ENCODE measurements at places on chromosomes 11 and 22.

- DNase-seq = no peak
Measured at GRCh38 chr11:44010789-44011251, 37.0 kb upstream of the ACCSL start.

DNA sequence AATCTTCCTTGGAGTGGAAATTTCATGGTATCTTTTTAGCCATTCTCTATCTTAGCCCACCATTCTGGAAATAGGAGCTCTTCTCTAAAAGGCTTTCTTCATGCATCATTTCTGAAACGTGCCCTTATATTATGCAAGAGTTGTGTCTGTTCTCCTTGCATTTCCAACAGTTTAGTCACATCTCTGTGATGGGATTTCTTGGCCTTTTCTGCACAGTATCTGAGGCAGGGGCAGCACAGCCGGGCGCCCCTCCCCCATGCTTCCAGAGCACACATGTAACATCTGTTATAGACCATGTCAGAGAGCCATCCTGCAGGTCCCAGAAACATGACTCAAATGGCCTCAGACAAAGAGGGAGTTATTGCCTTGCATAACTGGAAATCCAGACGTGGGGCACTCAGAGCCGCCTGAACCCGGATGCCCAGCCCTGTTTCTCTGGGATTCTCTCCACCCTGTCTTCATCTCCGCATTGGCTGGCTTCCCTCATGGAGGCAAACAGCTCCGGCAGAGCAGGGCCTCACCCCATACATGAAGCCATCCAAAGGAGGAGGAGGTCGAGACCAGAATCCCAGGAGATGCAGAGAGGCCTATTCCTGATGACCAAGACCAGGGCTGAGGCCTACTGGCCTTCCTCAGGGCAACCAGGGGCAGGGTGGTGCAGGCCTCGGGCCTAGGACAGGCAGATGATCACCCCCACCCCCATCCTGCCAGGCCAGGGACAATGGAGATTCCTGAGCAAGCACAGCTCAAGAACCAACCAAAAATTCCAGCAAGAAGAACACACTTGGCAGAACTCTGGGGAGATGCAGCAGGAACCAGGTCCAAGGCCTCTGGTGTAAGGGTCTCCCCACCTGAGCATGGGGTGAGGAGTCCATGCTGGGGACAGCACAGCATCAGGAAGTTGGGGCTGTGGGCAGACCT lies 61.3 kb downstream of the IGLL5 start:
- DNase-seq = no peak

GRCh38 chr11:130095326-130095725 lies 25.6 kb downstream of the APLP2 start:
- DNase-seq = no peak

- no peak for DNase-seq
Measured at GRCh38 chr11:66315921-66316811, 678 bp downstream of the CD248 start.

- DNase-seq = no peak
Measured at GRCh38 chr11:57402188-57403002, 11.9 kb upstream of the PRG2 start.

DNA sequence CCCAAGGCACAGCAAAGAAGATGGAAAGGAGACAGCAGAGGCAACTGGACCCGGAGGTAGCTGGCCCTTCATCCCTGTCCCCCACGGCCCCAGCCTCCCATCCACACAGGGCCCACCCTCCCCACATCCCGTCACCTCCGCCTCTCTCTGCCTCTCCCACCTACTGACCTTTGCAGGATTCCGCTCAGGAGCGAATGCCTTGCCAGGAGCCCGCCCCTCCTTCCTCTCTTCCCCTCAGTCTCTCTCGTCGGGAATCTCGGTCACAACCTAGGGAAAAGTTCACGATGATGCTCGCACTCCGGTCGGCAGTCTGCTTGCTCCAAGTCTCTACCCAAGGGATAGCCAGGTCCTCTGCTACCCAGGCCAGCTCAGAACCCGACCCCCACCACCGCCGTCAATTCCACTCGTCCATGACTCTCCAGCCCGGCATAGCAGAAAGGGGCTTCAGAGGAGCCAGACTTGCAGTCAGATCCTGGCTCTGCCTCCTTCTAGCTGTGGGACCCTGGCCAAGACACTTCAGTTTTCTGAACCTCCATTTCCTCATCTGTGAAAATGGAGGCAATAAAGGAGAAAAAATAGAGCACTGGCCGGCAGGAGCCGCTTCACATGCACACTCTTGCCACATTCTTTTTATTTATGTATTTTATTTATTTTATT lies 10.2 kb downstream of the AHNAK start:
- DNase-seq = no peak

GRCh38 chr11:31863170-31863832 lies 52.2 kb upstream of the PAX6 start:
- no peak for DNase-seq

- DNase-seq = no peak
Measured at GRCh38 chr11:72012897-72013721, 14.4 kb downstream of the IL18BP start.

GRCh38 chr11:86799680-86800075 lies 664 bp upstream of the PRSS23 start:
- DNase-seq = no peak

DNA sequence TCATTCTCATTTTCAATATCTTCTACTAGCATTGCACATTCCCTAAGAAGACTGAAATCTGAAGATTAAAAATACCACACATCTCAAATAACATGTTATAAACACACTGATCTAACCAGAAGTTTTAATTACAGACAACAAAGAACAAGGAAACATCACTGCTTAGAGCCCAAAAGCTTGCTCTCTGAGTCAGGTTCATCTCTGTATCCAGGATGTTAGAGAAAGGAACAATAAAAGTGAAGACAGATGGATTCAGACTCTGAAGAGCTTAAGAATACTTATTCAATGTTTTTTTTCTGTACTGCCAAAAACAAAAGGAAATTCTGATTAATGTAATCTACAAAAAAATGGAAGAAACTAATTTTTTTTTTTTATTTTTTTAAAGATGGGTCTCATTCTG lies 16.5 kb downstream of the RDX start:
- no peak for DNase-seq

DNA sequence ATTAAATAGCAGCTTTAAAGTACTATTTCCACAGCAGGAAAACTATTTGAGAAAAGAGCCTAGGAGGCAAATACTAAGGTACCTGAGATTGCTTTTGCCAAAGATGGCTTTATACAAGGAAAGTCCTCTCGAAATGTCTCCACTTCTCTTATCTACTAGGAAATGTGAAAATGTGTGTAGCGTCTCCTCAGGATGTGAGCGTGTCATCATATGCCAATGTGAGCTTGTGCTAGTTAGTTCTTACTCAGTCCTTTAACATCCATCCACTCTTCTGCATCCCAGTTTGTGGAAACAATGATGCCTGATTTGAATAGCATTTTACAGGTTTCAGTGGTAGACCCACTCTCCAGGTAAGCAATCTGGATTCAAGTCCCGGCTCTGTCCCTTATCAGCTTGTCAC lies 421.0 kb downstream of the DYNC2H1 start:
- DNase-seq = no peak

- no peak for DNase-seq
Measured at GRCh38 chr11:103970701-103971249, 65.7 kb upstream of the DDI1 start.

DNA sequence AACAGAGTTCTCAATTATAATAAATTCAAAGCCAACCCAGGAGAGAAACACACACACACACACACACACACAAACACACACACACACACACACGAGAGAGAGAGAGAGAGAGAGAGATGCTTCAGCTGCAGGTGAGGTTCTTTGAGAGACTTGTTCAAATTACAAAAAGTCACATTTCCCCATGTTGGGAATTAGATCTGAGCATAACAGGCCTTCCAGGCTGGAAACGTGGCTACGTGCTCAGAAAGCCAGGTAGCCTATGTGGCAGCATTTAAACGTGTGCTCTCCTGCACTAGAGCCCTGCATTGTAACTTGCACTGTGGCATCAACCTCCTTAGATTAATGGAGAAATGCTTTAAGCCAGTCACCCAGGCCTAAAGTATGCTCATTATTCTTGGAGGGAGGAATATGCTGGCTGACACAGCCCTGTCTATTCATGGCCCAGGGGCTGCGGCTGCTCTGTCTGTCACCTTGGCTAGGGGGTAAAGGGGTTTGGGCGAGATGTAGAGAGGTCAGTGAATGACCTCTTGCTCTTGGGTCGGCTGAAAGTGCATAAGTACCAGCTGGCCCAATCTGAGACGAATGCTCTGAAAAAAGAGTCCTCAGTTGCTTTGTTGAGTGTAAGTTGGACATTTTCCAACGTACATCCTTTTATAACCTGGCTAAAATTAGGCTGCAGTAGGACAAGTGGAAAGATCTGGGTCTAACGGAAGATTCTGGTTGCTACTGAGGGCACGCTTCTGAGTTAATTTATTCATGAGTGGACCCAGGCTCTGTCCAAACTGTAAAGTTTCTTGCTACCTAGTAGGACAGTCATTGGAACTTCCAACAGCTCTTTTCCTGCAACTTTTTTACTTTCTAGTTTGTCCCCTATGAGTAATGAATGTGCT lies 171.1 kb upstream of the SEZ6L start:
- DNase-seq = no peak

GRCh38 chr11:20250644-20251247 lies 90.5 kb upstream of the DBX1 start:
- DNase-seq = no peak

- no peak for DNase-seq
Measured at GRCh38 chr11:27004103-27004502, 10.2 kb downstream of the FIBIN start.

- no peak for DNase-seq
Measured at GRCh38 chr22:31768422-31769059, 14.7 kb downstream of the DEPDC5 start.

- DNase-seq = no peak
Measured at GRCh38 chr22:45502215-45503049, at the start of gene FBLN1. Gene FBLN1, plus strand, starts transcription at chr22:45502883. Its CDS starts 103 bp downstream, at chr22:45502986.

DNA sequence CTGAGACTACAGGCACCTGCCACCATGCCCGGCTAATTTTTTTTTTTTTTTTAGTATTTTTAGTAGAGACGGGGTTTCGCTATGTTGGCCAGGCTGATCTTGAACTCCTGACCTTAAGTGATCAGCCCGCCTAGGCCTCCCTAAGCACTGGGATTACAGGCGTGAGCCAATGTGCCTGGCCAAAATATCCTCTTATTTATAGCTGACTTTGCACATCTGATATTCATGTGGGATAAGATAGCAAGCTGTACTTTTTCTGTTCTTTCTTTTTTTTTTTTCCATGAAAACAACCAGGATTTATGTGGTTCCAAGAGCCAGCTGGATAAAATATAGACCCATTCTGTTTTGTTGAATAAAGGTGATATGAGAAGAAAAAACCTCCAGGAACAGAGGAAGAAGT lies 12.1 kb upstream of the XBP1 start:
- no peak for DNase-seq

GRCh38 chr11:57640068-57640800 lies 9.5 kb downstream of the YPEL4 start:
- no peak for DNase-seq

DNA sequence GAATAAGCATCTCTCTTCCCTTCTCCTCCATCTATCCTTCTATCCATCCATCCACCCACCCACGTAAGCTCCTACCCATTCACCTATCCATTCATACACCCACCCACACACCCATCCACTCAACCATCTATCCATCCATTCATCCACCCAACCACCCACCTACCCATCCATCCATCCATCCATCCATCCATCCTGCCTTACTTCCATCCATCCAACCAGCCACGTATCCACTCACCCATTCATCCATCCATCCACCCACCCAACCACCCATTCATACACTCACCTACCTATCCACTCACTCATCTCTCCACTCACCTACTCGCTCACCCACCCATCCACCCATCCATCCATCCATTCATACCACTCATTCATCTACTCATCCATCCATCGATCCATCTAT lies 13.2 kb downstream of the TNNT3 start:
- no peak for DNase-seq

DNA sequence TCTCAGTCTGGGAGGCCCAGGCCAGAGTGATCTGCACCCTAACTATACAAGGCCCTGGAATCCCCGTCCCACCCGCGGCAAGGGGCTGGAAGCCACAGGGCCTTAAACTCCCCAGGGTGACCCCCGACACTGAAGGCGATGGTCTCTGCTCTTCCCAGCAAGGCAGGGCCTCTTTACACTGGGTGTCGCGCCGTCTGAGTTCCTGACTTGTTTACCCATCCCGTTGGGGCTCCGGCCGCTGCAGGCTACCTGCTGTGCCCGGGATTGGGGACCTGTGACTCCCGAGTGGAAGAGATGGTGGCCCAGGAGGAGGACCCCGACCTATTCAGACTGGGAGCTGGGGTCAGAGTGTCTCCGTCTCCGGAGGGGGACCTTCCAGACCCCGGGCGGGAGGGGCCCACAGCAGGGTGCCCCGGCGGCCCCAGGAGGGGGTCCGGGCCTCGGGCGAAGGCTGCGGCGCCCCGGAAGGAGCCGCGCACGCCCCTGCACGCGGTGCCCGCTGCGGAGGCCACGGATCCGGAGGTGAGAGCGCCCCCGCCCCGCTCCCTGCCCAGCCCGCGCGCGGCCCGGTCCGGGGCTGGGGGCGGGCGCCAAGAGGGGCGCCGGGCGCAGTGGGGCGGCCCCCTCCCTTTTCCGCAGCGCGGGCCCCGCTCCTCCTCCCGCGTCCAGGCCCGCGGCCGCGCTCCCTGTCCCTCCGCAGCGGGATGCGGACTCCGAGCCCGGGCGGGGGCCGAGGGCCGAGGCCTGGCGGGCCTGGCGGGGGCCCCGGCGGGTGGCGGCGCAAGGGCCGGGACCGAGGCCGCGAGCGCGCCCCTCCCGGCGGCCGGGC lies 560 bp upstream of the MPPED1 start:
- DNase-seq = no peak

DNA sequence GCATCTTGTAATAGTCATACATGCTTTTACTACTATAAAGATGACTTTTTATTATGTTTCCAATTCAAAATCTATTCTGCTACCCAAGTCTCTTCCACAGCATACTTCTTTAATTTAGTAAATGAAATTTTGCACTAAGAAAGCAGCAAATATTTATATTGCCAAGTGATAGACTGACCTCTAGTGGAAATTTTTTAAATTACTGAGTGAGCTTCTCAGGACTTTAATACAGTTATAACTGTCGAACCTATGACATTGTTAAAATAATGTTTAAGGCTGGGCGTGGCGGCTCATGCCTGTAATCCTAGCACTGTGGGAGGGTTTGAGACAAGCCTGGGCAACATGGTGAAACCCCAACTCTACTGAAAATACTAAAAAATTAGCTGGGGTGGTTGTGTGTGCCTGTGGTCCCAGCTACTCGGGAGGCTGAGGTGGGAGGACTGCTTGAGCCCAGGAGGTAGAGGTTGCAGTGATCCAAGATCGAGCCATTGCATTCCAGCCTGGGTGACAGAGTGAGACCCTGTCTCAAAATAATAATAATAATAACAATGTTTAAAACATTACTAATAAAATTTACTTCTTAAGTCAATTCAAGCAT lies 27.3 kb downstream of the STK33 start:
- no peak for DNase-seq

DNA sequence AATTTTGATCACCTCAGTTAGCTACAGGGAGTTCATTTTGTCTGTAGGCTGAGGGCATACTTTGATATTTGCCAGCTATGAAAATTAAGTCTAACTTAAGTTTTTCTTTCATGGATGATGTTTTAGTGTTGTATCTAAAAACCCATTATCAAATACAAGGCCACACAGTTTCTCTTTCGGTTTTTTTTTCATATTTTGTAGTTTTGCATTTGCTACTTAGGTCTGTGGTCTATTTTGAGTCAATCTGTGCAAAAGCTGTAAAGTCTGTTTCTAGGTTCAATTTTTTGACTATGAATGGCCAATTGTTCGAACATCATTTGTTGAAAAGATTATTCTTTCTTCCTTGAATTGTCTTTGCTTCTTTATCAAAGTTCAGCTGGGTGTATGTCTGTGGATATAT lies 895.6 kb upstream of the ANO3 start:
- no peak for DNase-seq
